BJ (cell line): ENCODE measurements at places on chromosomes 3 and 15. TPM values are rescaled to one million over a fixed set of nuclear protein-coding genes. Genes with fewer than 3 reads are reported as not detected.
A peak's percentile ranks its signal among the peaks of the same experiment; 100 is the strongest.

The UBAP1L gene
- polyA plus RNA-seq, result 0.72 and 1.0 TPM in 2 replicates

The TEX55 gene
- polyA plus RNA-seq, result not detected in 2 replicates

GRCh38 chr3:113557374-113557773, 25.0 kb downstream of the SIDT1 start:
- no peak for DNase-seq

DNA sequence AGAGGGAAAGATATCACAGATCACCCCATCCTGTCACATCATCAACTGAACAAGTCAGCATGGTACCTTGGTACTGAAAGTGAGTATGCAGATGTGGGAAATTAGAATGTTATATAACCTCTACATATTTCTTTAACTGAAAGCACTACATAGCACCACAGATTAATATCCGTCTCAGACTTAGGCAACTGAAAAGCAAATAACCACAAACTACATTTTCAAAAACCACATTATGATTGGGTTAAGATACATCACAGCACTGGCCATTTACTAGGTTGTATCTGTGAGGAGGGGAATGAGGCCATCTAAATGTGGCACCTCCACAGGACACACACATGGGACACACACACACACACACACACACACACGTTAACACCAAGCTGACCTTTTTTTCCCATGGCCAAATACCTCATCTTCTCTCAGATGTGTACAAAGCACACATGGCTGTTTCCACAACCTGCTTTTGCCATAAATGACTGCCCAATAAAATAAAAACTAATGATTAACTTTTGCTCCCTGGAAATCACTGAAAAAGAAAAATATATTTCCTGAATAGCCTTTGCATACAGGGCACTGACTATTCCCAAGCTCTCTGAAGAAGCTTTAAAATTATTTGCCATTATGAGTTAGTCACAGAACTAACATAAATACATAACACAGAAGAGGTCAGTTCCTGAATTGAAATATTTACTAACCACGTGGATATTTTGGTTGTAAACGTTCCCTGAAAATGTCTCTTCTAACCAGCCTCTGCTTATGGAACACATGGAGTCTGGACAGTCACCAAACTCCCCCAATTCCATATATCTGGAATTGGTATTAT, 60.1 kb downstream of the SUMF1 start:
- DNase-seq, result no peak

GRCh38 chr3:190120269-190121060, at the start of gene P3H2:
P3H2 (minus strand) TSS chr3:190120897; CDS start chr3:190120731, 166 bp downstream.
- no peak for DNase-seq

- no peak for DNase-seq
Observed at GRCh38 chr3:149003653-149004305, 12.4 kb downstream of the GYG1 start.

DNA sequence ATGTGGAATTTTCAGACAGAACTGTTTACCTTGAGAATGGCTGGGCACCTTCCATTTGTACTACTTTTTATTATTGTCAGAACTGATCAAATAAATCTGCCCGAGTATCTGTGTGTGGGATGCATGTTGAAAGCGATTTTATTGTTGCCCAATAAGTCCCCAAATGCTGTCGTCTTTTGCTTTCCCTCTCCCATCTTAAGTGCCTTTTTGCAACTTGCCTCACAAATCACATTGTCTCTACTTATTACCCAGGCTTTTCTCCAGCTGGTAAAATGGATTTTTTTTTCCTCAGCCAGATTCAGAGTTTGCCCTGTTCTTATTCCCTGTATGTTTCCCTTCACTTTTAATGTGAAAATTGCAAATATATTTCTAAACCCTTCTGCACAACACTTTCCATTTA, 163.1 kb downstream of the CNTN4 start:
- DNase-seq, result no peak

- DNase-seq, result no peak
Observed at GRCh38 chr3:128706086-128706615, 19.8 kb upstream of the RAB7A start.

DNA sequence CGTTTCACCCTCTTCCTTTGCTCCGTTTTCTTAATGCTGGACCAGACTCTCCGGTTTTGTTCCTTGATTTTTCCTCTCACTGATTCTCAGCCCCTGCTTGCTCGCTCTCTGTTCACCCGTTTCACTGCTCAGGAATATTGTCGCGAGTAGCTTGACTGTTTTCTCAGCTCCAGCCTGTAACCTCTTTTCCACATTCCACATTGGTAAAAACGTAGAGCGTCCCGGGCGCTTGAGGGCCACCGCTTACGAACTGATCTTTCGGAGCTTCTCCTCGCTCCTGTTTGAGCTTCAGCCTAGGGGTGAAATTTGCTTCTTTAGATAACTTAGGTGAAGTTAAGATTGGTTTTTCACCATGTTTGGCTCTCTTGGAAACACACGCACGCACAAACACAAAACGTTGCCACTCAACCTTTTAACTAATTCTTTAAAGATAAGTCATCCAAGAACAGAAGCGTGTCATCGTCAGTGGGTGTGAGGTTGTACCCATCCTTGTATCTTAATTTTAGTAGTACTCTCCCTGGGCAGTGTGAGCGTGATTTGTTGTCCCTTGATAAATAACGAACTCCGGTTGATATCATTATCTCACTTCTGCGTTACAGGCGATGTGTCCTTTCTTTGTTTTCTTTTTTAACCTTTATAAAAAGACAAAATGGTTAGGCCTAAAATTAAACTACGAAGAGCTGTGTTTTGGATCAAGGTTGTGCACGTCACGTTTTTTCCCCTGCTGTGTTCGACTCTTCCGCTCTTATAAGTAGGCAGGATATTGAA, 1.0 kb downstream of the PAK2 start:
- DNase-seq, result no peak

DNA sequence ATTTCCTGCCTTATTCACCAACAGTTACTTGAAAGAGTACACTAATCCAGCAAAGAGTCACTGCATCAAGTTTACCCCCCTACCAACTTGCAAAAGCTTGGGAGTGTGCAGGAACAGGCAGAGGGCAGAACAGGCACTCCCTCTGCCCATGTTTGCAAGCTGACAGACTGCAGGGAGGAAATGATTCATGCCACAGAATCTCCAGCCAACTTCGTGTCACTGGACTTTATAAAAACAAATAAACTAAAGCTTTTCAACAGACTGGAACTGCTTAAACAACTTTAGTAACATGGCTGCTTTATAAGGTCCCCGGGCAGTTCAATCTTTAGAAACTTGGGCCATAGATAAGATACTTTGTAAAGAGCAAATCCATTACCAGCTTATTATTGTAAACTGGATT, 129.5 kb downstream of the THRB start:
- peak; percentile 64 for DNase-seq

GRCh38 chr15:101204739-101205535, 46.9 kb downstream of the CHSY1 start:
- no peak for DNase-seq

- no peak for DNase-seq
Observed at GRCh38 chr15:73851689-73852088, 21.7 kb upstream of the TBC1D21 start.
